ENCODE measurements at places on chromosomes 13 and 19.

- DNase-seq, result peak; percentile 83
These were observed at the start of gene DNASE2 for GRCh38 chr19:12881172-12881808. DNASE2 (minus strand) TSS chr19:12881449; CDS start chr19:12881375, 74 bp downstream.

DNA sequence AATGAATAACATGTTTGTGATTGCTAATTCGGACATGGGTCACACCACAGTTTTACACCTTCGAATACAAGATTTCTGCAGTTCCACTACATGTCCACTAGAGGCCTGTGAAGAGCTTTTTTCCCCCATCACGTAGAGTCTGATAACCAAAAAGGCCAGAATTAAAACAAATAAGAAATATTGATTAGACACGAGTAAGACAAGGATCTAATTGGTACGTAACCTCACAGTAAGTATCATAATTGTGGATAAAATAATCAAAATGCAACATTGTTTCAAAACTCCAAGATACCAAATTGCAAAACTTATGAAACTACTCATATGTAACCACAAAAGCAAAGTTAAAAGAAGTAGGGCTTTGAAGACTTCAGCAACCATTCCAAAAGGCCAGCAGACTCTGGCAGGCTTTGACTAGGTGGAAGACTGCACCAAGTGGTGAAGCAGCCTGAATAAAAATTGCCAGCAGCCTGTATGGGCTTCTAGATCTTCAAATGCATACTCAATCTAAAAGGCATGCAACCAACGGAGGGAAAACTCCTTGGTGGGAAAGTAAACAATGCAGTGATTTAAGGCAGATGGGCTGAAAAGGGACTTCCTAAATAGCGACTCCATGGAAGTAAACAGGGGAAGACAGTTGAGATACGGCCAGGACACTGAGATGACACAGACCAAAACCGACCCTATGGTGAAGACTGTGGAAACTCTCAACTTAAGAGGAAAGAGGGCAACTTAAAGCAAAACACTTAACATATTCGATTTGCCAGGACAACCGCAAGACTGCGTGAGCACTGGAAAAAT lies 56.7 kb downstream of the STARD13 start:
- DNase-seq, result no peak

- DNase-seq, result no peak
These were observed 1315.8 kb downstream of the EFNB2 start for GRCh38 chr13:105219651-105220050.

GRCh38 chr13:41241626-41242025 lies 21.8 kb downstream of the MTRF1 start:
- DNase-seq, result no peak

DNA sequence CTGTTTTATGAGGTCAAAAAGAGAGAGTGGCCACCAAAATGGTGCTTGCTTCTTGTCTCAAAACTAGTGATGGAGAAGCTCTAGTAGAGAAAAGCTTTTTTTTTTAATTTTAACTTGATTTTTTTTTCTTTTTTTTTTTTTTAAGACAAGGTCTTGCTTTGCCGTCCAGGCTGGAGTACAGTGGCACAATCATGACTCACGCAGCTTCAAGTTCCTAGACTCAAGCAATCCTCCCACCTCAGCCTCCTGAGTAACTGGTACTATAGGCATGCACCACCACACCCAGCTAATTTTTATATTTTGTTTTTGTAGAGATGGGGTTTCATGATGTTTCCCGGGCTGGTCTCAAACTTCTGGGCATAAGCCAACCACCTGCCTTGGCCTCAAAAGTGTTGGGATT lies 279.0 kb downstream of the TBC1D4 start:
- DNase-seq, result no peak

- no peak for DNase-seq
These were observed 135.5 kb downstream of the KLF5 start for GRCh38 chr13:73194310-73194709.

DNA sequence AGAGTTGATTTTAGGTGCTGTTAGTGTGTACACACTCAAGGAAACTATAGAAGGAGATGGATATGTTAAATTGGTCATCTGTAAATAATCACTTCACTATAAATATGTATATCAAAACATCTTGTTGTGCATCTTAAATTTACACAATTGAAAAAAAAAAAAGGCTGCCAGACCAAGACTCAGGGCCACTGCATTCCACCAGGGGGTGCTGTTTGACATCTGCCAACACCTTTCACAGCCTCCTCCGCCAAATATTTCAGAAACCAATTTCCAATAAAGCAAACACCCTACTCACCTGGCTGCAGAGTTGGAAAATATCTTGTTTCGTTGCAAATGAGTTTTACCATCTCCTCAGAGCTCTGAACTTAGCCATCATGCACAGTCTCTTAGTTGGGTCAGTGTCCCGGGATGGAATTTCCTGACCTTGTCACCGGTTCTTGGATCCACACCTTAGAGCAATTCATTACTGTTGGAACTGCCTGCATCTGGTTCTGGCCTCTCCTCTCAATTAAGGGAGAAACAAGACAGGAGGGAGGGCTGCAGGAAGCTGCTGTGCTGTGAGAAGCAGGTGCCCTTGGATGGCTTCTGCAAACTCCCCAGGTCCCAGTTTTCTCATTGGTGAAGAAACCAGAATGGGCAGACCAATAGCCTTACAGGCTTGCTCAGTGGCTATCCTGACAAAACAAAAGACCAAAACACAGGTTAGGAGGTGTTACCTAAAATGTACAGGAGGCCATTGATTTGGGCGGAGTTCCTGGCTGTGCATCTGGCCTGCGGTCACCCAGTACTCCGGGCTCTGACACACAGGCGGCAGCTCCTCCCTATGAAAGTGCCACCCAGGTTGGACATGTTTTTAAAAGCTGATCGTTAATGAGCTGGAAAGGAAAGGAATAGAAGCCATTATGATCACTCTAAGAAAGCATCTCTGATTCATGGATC lies 746.6 kb downstream of the UQCRFS1 start:
- DNase-seq, result peak; percentile 26

DNA sequence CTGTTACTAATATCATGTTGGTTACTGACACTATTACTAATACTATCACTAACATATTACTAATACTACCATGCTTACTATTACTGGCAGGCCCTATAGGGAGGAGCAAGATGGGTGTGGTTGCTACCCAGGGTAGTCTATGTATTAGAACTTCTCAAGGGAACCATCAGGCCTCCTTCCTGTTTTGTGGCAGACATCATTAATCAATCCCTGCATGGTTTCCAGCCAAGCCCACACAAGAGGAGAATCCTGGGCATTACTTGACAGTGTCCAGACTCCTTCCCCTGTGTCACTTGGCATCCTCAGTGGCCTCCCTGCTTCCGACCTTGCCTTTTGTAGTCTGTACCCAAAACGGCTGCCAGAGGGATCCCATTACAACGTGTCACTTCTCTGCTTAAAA lies 8.9 kb downstream of the HAS1 start:
- no peak for DNase-seq

- no peak for DNase-seq
These were observed 26.2 kb downstream of the ELF1 start for GRCh38 chr13:40992678-40993518.

- DNase-seq, result no peak
These were observed 49.0 kb downstream of the BRD4 start for GRCh38 chr19:15283141-15283883.

DNA sequence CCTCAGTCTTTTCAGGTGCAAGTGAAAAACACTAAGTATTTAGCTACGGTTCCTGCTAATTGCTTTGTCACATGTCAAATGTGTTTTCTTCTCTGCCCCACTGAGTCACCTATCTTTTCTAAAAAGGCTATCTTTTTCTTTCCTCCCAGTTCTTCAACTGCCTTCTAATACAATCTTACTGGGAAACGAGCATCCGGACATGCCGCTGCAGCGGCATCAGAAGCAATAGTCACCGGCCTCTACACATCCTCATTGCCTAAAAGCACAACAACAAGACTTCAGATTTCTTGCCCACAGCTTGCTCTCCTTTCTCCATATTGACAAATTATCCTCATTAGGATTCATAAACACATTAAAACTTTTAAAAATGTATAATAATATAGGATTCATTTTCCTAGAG lies 1.2 kb downstream of the PCDH9 start:
- no peak for DNase-seq

DNA sequence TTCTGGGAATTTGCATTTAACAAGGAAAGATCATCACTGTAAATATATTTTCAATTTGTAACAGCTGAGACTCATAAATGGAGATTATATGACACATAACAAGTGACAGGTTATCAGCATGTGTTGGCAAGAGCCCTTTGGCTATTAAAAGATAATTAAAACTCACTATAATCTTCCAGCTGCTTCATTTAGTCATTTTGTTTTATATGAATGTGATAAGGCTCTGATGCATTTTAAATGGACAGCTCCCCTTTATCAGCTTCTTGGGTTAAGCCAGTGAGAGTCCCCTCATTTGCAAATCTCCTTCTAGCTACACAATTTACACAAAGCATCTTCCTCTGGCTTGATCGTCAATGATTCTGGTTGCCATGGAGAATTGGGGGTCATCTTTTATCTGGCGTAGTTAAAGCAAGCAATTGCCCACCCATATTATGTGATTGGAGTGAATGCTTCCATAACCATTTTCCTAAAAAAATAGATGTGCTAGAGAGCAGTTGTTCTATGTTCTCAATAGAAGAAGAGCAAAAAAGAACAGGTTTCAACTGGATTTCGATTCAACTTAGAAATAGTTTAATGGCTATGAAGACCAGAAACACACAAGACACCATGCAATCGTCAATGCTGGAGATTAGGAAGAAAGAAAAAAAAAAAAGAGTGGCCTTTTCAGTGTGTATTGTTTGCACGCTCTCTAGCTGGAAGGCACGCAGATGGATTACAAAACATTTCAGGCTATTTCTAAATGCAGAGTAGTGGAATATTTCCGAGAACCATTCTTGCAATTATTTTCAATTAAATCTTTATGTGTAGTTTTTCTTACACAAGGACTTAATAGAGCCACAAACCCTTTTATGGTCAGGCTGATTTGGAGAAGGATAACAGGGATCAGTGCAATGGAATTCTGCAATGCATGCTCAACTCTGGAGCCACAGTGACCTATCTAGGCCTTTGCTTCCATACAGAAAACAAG lies 27.4 kb downstream of the STARD13 start:
- no peak for DNase-seq

DNA sequence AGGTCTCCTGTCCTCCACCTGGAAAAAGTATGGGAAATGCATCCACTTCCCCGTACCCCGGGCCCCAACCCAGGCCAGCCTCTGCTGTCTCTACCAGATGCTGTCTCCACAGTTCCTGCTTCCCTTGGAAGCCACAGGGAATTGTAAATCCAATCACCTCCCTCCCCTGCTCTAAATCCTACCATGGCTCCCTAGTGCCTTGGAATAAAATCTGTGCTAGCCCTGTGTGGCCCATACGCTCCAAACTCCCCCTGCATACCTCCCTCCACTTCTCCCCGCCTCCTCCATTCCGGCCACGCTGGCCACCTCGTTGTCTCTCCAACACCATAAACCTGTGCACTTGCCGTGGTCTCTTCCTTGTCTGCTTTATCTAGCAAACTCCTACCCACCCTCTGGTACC lies 31.2 kb downstream of the UNC13A start:
- no peak for DNase-seq

GRCh38 chr19:14165990-14166830 lies 29.8 kb upstream of the ASF1B start:
- no peak for DNase-seq

GRCh38 chr13:98909016-98909415 lies 68.8 kb downstream of the DOCK9 start:
- DNase-seq, result peak; percentile 14

DNA sequence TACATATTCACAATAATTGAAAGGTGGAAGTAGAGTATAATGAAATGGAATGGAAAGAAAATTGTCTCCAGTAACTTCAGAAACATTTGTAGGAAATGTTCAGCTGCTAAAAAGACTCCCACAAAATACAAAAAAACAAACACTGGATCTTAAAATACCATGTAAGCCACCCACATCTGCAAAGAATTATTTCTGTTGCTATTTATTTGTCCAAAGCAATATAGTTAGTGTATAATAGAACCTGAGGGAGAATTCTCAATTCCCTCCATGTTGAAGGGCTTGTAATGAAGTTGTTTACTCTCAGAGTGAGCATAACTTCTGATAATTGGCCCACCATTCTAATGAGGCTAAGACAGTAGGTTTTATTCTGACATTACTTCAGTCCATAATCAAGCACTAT lies 37.4 kb upstream of the KLF12 start:
- no peak for DNase-seq

DNA sequence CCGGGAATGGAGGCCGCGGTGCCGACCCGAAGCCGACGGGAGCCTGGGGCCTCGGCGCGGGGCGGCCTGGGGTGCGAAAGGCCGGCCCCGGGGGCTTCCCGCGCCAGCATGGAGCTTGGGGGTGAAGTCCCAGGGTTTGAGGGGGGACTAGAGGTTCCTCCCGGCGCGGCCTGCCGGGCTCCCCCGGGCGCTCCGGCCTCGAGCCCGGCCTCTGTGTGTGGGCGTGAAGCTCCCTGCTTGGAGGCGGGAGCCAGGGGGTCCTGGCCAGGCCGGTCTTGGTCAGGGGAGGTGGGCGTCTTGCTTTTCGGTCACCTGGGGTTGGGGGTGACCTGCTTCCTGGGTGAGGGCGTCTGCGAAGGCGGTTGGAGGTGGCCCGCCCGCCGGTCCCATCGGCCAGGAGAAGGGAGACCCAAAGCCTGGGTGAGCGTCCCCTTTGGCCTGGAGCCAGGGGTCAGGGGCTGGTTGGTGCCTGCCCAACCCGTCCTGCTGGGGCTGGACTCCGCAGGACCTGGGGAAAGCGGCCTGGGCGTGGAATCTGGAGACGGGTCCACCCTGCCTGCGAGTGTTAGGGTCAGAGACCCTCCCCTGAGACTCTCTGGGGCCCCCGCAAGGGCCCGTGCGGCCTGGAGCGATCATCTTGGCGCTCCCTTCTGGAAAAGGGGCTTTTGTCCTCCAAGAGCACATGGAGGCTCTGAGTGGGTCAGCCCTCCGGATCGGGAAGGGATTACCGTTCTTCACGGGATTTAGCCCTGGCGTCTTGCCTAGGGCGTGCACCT lies 535 bp downstream of the BSG start:
- DNase-seq, result no peak

- DNase-seq, result peak; percentile 73
These were observed 505 bp downstream of the PAF1 start for GRCh38 chr19:39390451-39390750.

DNA sequence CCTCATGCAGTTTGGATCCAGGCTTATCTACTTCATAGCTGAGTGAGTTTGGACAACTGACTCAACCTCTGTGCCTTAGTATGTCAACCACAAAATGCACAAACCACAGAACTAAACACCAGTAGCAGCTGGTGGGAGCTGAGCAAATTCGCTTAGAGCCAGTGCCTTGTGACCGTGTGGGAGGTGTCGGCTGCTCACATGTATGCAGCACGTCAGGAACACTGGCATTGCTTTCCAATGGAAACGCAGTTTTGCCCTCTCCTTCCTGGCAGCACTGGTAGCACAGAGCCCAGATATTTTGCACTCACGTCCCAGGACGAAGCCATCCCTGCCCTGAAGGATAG lies 8.3 kb upstream of the NTN5 start:
- no peak for DNase-seq

Data from stimulated activated CD8-positive, alpha-beta memory T cell treated with anti-CD3 and anti-CD28 coated beads, Interleukin-7, amount 100 ng/mL, for 4 hours (primary cell).